Fibroblast of lung (primary cell): ENCODE measurements at places on chromosomes 12 and 14.
A peak's percentile ranks its signal among the peaks of the same experiment; 100 is the strongest.

- DNase-seq, result peak; percentile 83
These were observed 57.9 kb upstream of the PNMA1 start for GRCh38 chr14:73771848-73772638.

- DNase-seq, result peak; percentile 74
These were observed 5.5 kb downstream of the DUSP6 start for GRCh38 chr12:89346741-89347324.

GRCh38 chr12:30725739-30726138, 29.0 kb downstream of the CAPRIN2 start:
- DNase-seq, result peak; percentile 89

DNA sequence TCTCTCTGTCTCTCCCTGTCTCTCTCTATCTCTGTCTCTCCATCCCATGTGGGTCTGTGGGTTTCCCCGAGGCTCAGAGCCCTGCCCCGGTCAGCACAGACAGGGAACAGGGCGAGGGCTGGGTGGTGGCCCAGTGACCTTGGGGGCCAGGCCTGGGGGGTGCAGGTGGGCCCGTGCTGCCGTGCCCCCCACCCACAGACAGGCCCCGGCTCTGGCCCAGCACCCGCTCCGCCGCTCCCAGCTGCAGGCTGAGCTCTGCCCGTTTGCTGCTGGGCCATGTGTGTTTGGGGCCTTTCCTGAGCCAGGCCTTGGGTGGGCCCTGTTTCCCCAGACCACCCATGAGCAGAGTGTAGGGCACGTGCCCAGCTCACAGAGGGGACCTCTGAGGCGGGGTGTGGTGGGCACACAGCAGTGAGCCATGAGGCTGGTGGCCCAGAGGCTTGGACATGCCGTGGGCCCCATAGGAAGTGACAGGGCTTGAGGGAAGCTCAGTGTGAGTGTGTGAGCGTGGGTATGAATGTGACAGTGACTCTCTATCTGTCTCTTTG, 51.0 kb downstream of the TMEM121 start:
- no peak for DNase-seq
